ENCODE measurements at places on chromosomes 3 and 15.

- DNase-seq = no peak
Observed at GRCh38 chr3:12603969-12604368, 47.1 kb downstream of the MKRN2 start.

DNA sequence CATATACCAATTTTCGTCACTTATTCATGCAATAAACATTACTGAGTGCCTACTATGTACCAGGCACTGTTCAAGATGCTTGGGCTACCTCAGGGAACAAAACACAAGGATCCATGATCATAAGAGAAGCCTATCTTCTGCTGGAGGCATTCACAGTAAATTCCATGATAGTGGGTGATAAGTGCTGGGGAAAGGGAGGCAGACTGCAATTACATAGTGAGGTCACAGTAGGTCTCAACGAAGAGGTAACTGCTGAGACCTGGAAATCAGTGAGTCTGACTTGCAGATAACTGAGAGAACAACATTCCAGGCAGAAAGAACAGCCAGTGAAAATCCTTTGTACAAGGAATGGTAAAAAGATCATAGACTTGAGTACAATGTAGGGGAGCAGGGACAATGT is 33.6 kb downstream of the RAF1 start:
- no peak for DNase-seq

- no peak for DNase-seq
Observed at GRCh38 chr3:50340448-50341329, at the start of gene RASSF1. Gene RASSF1 (minus strand): TSS chr3:50340836. CDS start chr3:50340805, 31 bp downstream.

DNA sequence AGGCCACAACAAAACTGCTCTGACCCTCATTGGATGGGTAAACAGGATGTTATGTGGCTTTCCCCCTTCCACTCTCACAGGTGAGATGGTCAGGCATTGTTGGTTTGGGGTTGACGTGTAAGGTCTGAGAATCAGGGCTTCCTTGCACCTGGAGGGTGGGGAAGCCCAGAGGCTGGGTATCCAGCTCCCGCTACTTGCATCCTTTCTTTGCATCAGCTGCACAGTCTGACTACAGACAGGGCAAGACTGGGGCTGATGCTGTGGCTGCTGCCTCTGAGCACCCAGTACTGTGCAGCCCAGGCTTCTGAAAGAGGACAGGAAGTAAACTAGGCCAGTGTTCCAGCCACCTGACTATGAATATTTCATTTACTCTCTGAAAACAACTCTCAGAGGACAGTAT is 58.0 kb upstream of the ATP2B2 start:
- no peak for DNase-seq

DNA sequence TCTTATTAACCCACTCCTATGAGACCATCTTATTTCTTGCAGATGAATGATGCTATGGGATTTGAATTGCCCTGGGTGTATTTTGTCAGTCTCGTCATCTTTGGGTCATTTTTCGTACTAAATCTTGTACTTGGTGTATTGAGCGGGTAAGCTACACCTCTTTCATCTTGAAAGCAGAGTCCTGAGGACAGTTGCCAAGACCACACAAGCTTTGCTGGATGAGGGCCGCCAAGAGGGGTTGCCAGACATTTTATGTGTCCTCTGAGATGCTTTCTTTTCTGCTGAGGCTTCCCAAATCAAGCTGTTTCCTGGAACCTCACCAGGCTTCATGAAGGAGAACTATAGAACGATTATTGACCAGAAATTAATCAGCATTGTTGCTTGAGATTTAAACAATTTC is 173.2 kb downstream of the CHDH start:
- DNase-seq = no peak

DNA sequence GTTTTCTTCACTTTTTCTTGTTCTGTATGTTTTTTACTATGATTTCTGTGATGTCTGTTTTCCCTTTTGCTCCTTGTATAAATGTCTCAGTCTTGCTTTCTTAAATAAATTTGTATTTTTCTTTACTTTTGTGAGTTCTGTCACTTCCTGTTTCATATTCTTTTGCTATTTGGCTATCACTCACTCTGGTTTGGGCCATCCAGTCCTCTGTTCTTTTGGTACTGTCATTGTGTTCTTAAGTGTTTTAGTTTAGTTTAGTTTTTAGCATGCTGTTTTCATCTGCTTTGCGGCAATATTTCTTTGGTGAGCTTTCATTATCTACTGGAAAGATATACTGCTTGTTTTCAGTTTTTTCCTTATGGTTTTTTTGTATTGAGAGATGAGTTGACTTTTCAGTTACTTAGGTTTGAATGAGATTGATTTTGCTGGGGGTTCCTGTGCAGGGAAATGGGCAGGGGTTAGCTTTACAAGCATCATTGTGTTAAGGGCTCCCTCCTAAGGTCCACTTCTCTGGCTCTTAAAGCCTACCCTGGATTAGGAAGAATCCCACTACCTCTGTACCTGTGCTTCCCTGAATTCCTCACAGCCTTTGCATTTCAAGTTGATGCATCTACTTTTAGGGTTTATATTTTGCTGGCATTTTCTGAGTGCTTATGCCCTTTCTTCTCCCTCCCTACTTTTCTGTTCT is 35.1 kb downstream of the PDCD6IP start:
- DNase-seq = no peak

- no peak for DNase-seq
Observed at GRCh38 chr15:33440900-33441299, 130.1 kb downstream of the RYR3 start.

- DNase-seq = no peak
Observed at GRCh38 chr3:60728006-60728405, 523.2 kb downstream of the FHIT start.

DNA sequence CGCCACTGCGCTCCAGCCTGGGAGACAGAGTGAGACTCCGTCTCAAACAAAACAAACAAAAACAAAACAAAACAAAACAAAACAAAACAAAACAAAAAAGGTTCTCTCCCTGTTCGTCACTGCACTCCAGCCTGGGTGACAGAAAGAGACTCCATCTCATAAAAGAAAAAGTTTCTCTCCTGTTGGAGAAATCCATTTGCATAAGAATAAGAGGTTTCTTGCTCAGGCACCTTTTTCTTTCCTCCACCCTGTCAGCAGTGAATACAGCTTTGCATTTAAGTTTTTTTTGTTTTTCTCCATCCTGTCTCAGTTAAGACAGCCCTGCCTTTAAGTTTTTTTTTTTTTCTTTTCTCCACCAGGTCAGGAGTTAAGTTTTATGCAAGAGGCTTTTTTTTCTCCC is 109.5 kb downstream of the DPH6 start:
- DNase-seq = no peak

- no peak for DNase-seq
Observed at GRCh38 chr3:113147681-113148261, 63.6 kb upstream of the BOC start.

DNA sequence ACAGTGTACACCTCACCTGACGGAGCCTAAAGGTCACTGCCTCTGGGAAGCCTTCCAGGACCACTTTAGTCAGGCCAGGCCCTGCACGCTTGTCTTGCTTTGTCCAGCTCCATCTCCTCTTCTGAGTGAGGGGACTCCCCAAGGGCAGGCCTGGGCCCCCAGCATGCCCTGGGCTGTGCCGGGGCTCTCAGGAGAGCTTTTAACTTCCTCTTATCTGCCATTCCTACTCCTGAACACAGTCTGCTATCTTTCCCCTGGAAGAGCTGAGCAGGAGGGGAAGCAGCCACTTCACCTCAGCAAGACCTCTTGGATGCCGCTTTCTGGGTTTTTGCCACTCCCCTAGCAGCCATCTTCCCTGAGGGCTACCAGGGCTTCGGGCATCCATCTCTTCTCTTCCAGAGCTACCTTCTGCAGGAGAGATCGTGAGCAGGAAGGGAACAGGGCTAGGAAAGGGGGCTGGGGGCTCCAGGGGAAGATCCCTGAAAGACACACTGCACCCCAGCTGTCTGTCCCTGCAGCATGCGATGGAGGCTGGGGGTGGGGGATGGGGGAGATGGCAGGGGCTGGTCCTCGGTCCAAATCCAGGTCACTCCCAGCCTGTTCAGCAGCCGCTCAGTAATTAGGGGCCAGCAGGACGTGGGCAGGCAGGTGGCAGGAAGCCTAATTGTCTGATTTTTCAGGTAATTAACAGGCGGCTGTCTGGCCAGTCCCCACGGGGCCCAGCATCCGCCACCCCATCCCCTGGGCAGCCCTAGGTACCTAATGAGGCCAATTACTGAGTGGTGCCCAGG is 19.9 kb upstream of the RPL29 start:
- DNase-seq = no peak

GRCh38 chr3:179098388-179099077 is 26.9 kb upstream of the ZMAT3 start:
- DNase-seq = no peak
